ENCODE measurements at places on chromosomes 3 and 15.

DNA sequence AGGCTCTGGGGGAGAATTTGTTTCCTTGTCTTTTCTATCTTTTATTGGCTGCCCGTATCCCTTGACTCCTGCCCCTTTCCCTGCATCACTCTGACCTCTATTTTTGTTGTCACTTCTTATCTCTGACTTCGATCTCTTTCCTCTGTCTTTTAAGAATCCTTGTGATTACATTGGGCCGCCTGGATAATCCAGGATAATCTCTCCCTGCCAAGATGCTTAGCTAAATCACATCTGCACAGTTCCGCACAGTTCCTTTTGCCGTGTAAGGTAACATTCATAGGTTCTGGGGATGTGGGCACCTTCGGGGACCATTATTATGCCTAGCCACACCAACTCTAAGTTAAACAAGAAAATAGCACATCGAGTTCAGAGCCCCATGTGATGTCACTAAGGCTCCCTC is 103.0 kb upstream of the DPPA4 start:
- no peak overlapping the region for H3K27ac ChIP-seq
- no peaks in the 10 kb centered on the region for H3K4me1 ChIP-seq
- H3K36me3 ChIP-seq, result no peaks in the 10 kb centered on the region
- H3K4me3 ChIP-seq, result no peak overlapping the region

DNA sequence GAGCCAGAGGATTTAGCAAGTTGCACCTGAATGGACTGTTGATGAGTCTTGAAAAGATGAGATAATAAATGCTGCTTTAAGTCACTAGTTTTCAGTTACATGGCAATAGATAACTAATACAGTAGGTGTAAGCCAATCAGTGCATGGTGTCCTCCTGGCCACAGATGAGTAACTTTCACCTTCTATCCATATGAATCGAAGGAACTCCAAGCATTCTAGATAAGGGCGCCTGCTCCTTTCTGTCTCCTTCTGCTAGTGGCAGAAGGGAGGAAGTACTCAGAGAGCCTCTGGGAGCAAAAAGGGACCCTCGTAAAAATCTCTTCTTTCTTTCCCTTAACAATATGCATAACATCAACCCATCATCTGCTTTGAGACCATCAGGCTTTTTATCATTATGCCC is 37.3 kb downstream of the TM6SF1 start:
- no peaks in the 10 kb centered on the region for H3K4me1 ChIP-seq
- peaks cover 18% of the 10 kb centered on the region for H3K36me3 ChIP-seq
- no peak overlapping the region for H3K27ac ChIP-seq

DNA sequence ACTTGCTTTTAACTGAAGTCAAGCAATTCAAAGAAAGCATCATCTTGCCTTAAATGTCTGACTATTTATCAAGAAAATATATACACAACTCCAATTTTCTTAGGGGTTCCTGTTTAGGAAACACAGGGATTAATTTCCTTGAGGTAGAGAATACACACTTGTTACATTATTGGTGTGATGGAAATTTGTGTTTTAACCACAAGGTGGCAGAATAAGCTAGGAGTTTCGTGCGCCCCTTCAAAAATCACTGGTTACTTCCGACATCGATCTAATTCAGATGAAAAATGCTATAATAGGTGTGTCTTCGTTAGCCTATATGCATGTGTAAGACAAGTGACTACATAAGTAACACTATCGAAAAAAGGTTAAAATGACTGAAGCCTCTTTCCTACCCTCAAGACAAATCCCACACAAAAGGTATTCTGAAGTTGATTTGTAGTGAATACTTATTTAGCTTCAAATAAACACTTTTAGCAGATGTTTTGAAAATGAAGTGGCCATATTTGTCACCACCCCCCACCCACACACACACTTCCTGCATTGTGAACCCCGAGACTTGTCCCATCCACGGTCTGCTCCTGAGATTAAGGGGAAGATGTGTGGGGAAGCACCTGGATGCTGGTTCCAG is 246.5 kb downstream of the ROBO1 start:
- no peaks in the 10 kb centered on the region for H3K4me1 ChIP-seq
- no peaks in the 10 kb centered on the region for H3K27me3 ChIP-seq
- no peaks in the 10 kb centered on the region for H3K36me3 ChIP-seq
- no peak overlapping the region for H3K27ac ChIP-seq

DNA sequence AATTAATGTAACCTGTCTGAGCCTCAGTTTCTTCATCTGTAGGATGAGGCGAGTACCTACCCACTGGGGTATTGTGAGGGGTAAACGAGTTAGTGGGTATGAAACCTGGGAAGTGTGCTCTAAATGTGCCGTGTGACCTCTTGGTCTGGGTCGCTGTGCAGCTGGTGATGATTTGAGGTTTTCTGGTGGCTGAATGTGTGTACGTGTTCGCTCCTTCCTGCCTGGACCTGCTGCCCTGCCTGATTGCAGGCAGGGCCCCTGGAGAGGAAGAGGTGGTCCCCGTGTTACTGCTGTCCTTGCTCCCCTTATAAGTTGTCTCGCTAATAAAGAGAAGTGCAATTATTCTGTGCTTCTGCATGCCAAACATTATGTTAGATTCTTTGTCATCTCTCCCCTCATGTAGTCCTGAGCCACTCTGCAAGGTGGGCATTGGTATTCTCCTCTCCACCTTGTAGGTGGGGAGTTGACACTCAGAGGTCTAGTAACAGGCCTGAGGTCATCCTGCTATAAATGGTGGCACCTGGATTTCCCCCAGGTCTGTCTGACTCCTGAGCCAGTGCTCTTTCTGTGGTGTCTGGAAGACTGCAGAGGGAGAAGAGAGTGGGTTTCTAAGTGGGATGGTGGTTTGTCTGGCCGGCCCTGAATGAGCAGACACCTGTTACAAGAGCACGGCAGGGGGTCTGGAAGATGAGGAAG is 15.7 kb downstream of the PDIA5 start:
- no peaks in the 10 kb centered on the region for H3K27me3 ChIP-seq
- H3K27ac ChIP-seq, result peak overlapping the region; percentile 11
- H3K4me3 ChIP-seq, result no peak overlapping the region

DNA sequence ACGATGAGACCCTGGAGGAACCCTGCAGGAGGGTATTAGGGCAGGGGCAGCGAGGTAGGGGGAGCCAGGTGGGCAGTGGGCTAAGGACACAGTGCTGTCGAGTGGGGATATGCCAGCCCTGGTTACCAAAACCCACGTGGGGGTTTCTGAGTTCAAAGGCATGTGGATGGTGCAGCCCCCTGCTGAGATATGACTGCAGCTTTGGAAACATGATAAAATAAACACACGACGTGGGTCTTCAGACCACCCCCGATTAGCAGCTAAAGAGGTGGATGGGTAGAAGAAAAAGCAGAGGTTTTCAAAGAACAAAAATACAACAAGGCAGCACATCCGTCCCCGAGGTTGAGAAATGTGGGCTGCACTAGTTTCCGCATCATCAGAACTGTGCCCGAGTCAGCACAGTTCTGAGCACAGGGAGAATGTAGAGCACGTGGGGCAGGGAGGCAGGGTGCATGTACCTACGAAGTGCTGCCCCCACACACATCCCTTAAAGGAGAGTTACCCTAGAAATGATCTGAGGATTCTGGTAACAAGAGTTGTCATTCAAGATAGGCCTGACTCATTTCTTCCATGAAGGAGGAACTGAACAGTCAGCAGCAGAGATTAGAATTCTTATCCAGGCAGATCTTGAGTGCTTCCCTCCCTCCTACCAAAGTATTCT is 121.3 kb downstream of the RPLP1 start:
- peaks cover 19% of the 10 kb centered on the region for H3K27me3 ChIP-seq
- no peaks in the 10 kb centered on the region for H3K36me3 ChIP-seq
- H3K4me3 ChIP-seq, result no peak overlapping the region
- no peak overlapping the region for H3K27ac ChIP-seq
- H3K4me1 ChIP-seq, result peaks cover 31% of the 10 kb centered on the region

DNA sequence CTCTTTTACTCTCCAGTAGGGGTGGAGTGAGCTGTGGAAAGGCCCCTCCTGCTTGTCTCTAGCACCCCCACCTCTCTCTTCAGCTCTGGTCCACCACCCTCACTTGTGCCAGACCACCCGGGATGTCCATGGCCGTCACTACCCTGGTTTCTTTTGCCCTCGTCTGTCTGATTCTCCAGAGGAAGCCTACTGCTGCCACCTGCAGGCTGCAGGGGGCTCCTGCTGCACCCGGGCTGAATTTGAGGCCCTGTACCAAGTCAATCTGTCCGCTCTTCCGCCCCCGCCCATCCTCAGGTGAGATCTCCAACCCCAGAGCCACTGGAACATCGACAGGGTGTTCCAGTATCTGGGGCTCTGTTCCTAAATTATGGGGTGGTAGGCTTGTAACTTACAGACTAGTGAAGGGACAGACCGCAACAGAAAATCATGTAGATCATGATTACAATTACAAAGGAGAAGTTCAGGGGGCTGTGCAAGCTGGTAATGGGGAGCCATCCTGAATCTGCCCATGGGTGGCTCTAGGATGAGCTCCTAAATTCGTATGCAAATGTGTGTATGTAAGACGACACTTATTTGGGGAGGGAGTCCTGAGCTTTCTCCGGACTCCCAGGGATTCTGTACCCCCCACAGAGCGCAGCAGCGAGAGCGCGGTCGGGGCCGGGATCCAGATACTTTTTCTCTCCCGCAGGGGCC is 683 bp upstream of the UNC45A start:
- H3K4me1 ChIP-seq, result peaks cover 56% of the 10 kb centered on the region
- H3K36me3 ChIP-seq, result peaks cover 22% of the 10 kb centered on the region
- peak overlapping the region; percentile 100 for H3K27ac ChIP-seq

DNA sequence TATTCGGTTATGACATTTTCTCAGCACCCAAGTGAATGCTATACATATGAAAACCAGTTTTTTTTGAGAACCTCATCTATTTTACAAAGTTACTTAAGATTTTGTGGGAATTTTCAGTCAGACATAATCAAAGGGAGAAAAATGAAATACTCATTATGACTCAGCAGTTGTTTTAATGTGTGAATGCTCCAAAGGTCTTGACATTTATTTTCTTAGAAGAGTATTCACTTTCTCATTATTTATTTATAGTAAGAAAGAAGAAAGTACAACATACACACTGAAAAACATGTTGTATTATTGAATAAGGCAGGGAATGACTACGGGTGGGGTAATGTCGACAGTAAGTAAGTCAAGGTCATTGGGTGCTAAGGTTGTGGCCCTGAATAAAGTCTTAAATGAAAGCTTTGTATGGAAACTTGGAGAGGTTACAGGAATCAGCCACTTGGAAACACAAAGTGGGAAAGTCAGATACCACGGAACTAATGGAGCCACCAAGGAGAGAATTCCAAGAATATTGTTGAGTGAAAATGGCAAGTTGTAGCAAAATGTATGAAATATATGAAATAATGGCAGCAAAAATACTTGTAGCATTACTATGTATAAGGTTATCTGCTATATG is 844.5 kb downstream of the TBL1XR1 start:
- H3K27ac ChIP-seq, result no peak overlapping the region
- H3K4me1 ChIP-seq, result no peaks in the 10 kb centered on the region
- H3K4me3 ChIP-seq, result no peak overlapping the region

- H3K36me3 ChIP-seq, result no peaks in the 10 kb centered on the region
- peaks cover 74% of the 10 kb centered on the region for H3K4me1 ChIP-seq
- no peaks in the 10 kb centered on the region for H3K27me3 ChIP-seq
- peak overlapping the region; percentile 94 for H3K27ac ChIP-seq
- peak; percentile 64 for DNase-seq
These were observed 109.4 kb downstream of the KLF13 start for GRCh38 chr15:31435912-31436628.

- peaks cover 44% of the 10 kb centered on the region for H3K27me3 ChIP-seq
- H3K36me3 ChIP-seq, result peaks cover 6% of the 10 kb centered on the region
- H3K4me1 ChIP-seq, result no peaks in the 10 kb centered on the region
- no peak overlapping the region for H3K27ac ChIP-seq
- H3K4me3 ChIP-seq, result no peak overlapping the region
- DNase-seq, result peak; percentile 75
These were observed 11.3 kb upstream of the RPL39L start for GRCh38 chr3:187150599-187150998.

DNA sequence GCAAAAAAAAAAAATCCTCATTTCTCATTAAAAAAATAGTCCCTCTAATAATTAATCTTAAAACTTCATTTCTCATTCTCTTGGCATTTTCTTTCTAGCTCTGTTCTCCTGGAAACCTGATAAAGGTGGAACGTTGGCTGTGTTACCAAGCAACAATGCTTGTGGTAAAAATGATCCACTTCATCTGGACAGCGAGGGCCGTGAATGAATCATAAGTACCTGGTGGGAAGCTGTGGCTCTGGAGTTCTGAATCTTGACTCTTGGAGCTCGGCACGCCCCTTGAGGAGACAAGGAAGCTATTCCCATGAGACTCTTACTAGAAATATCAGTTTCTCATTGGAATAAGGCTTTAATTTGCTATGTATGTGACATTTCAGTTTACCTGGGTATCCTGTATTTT is 32.5 kb downstream of the BCL2L10 start:
- H3K4me1 ChIP-seq, result peaks cover 49% of the 10 kb centered on the region
- H3K36me3 ChIP-seq, result peaks cover 2% of the 10 kb centered on the region
- no peak overlapping the region for H3K27ac ChIP-seq
- no peaks in the 10 kb centered on the region for H3K27me3 ChIP-seq
- no peak for DNase-seq

DNA sequence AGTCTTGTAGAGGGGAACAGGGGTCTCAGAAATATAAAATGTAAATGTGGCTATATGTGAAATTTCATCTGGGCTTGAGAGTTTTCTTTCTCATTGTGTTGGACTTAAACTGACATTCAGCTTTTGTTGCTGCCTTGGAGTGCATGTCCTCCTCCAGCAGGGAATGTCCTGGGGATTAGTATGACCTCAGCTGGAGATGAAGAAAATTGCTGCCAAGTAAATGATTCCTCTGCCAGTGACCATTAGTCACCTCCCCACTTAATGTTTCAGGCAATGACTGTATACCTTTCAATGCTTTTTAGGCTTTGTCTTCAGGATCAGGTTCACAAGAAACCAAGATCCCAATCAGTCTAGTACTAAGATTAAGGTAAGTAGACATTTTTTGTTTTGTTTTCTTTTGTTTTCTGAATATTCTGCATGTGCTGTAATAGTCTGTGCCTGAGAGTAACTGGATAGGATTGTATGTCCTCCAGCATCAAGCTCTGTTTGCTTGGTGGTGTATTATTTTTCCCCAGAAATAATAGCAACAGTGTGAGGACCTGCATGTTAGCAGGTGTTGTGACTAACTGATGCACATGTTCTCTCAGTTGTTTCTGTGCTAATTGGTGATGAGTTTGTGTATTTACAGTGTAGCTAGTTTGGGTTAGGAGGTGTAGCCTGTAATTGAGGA is 18.1 kb upstream of the SLC22A13 start:
- no peaks in the 10 kb centered on the region for H3K27me3 ChIP-seq
- no peak overlapping the region for H3K4me3 ChIP-seq
- H3K27ac ChIP-seq, result no peak overlapping the region
- DNase-seq, result no peak
- peaks cover 11% of the 10 kb centered on the region for H3K4me1 ChIP-seq

DNA sequence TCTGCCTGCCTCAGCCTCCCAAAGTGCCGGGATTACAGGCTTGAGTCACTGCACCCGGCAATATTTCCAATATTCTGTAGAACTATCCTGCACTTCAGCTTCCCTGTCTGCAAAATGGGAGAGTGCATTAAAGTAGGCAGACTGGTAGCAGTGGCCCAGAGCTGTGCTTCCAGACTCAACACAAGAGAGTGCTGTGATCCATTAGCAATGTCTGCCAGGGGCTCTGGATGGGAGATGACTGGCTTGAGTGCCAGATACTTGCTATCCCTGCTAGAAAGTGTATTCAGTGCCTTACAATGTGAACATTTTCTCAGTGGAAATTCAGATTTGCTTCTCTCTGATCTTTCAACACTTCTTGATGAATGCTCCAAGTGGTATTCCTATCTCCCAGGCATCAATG is 65.4 kb upstream of the CTSH start:
- no peak overlapping the region for H3K4me3 ChIP-seq
- H3K36me3 ChIP-seq, result no peaks in the 10 kb centered on the region
- peaks cover 3% of the 10 kb centered on the region for H3K27me3 ChIP-seq
- no peaks in the 10 kb centered on the region for H3K4me1 ChIP-seq
- no peak for DNase-seq
